ENCODE measurements at places on chromosomes 16 and 17.

DNA sequence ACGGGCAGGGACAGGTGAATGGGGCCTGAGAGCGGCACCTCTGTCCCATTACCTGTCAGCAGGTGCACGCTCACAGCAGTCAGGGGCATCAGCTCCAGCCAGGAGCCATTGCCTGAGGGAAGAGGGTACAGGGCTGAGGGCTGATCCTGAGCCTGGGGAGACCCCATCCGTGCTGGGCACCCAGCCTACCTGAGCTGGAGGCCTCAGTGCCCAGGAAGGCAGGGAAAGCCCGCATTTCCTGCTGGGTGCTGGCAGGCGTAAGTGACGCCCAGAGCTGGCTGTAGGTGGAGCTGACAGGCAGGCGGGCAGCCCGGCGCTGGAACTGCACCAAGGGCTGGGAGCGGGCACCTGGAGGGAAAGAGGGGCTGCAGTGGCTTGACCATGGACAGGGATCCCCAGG lies 7.4 kb downstream of the FAM171A2 start:
- no peak for DNase-seq

DNA sequence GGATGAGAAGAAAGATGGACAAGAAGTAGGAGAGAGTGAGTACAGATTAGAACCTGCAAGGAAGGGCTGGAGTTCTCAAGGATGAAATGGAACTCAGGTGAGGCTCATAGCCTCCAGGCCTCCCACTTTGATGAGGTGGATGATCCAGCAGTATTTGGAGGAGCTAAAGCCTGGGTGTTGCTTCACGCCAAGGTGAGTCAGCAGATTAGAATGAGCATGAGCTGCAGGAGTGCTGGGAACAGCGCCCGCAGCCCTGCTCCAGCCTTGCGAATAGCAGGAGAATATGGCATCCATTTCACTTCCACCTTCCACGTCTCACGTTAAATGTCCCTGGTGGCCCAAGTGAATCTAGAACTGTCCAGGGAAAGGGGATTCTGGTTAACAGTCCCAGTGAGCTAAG lies 94.4 kb upstream of the CPHXL start:
- DNase-seq, result no peak

DNA sequence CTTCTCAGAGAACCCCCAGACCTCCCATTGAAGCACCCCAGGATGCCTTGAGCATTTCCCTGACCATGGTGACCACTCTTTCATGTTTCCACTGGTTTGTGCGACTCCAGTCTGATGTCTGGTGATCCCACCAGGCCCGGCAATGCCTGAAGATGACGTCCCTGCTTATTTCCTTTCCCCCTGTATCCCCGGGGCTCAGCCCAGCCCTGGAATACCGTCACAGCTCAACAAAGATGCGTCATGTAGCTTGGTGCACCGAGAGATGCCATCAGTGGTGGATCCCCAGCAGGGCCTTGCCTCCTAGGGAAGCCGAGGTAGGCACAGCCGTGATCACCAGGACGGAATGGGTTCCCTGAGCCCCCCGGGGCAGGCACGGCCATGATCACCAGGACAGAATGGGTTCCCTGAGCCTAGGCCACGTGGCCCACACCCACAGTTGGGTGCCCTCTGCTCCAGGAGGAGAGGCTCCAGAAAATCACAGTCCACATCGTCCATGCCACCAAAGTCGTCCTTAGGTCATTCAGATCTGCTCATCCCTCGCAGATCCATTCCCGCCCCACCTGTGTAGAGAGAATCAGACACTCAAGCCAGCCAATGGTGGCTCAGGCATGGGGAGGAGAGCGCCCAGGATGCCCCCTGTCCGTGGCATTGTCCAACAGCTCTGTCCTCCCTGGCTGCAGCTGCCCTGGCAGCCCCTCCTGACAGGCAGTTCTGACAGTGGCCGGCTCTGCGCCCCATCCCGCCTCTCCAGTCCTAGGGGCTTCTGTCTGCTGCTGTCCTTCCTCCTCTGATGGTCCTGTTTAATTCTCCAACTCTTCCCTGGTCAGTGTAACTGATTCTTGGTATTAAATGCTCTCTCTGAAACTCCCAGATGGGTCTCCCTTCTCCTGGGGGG lies 261.1 kb downstream of the RBFOX3 start:
- DNase-seq, result no peak

GRCh38 chr17:65431116-65431515 lies 130.3 kb downstream of the AXIN2 start:
- DNase-seq, result no peak

DNA sequence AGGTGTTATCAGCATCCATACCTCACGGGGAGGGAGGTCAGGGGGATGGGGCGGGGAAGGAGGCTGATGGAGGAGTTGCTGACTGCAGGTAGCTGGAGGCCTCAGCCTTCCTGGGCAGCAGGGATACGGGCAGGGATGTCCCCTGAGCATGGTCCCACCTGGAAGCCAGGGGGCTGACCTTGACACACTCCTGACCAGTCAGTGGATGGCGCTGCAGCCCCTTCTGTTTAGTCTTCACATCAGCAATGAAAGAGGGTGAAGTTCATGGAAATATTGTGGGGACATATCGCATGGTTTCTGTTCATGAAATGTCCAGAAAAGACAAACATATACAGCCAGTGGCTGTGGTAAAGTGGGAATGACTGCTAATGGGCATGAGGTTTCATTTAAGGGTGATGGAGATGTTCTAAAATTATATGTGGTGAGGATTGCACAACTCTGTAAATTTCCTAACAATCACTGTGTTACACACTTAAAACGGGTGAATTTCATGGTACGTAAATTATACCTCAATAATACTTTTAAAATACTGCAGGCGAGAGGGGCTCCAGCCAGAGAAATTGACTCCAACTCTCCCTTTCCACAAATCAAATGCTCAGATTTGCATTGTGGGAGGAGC lies 489.6 kb downstream of the CDH13 start:
- DNase-seq, result no peak

GRCh38 chr17:31388770-31389656 lies 2.5 kb upstream of the RAB11FIP4 start:
- DNase-seq, result no peak

GRCh38 chr17:67482764-67483163 lies 105.7 kb downstream of the PITPNC1 start:
- DNase-seq, result no peak

DNA sequence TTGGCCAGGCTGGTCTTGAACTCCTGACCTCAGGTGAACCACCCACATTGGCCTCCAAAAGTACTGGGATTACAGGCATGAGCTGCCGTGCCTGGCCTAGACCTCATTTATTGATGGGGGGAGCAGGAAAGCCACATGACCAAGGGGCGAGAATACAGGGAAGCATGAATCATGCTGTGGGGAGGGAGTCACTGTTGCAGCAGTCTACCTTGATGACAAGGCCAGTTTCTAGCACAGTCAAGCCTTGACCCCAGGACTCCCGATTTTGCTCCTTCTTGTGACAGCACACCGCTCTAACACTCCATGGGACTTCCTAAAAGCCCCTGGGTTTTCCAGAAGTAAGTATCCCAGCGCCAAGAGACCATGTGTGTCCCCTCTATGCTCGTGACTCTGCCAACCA lies 42.9 kb upstream of the IRF8 start:
- DNase-seq, result no peak

- no peak for DNase-seq
These were observed 58.2 kb downstream of the TANC2 start for GRCh38 chr17:63024201-63024600.

GRCh38 chr16:88763502-88764053 lies 21.4 kb downstream of the PIEZO1 start:
- DNase-seq, result no peak

DNA sequence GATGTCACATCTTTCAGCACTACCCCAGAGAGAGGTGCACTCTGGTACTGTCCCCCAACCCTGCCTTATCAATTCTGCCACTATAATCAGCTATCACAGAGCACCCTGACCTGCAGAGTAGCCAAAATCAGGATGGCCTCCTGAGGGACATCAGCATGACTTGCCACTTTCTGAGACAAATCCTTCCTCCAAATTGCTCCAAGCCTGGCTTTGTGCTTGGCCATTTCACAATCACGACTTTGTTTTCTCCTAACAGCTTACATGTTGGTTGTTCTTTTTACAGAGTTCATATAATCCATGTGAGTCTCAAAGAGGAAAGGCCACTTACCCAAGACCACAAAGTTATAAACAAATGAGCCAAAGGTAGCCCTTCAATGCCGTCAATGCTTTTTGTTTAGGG lies 449.0 kb upstream of the CDH5 start:
- DNase-seq, result no peak

- no peak for DNase-seq
These were observed 41.8 kb downstream of the STAT3 start for GRCh38 chr17:42346481-42346880.

DNA sequence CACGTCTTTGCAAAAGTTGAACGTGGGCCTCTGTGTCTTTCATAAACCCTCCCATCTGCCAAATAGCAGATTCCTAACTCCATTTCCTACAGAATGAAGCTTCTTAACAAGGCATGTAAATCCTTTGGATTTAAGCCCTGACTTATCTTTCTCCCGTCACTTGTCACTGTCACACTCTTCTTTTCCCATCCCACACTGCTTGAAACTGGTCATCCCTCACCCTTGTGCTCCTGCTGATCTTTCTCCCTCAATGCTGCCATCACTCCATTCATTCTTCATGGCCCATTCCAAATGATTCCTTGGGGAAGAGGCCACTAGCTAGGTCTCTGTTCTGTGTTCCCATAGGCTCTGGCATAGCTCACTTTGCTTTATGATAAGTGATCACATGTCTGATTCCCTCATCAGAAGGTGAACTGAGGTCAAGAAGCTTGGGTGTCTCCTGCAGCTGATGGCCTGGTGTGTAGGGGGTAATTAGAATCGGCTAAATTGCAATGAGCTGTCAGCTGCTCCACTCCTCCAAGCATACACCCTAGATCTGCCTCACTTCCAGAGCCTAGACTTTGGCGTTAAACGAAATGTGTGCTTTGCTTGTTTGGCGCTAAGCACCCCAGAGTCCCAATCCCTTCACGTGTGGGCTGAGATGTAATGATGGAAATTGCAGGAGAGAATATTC lies 61.7 kb downstream of the PECAM1 start:
- no peak for DNase-seq

DNA sequence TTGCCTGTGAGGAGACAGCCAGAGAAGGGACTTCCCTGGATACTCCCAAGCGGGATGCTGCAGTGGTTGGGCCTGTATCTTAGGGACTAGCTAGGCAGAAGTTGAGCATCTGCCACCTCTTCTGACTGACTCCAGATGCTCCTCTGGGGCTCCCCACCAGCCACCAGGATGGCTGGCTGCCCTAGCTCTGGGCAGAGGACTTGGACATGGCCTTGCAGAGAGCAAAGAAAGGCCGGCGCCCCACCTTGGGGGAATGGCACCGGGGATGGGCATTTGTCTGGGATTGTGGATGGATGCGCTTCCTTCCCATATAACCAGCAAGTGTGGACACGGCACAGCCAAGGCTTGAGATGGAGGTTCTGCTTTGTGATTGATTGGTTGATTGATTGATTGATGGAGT lies 69.0 kb downstream of the OR1D5 start:
- no peak for DNase-seq

- DNase-seq, result no peak
These were observed 106.4 kb downstream of the PARN start for GRCh38 chr16:14523632-14524031.

- no peak for DNase-seq
These were observed 61.1 kb upstream of the CPHXL start for GRCh38 chr16:75787440-75787839.

GRCh38 chr16:14371778-14372431 lies 258.2 kb downstream of the PARN start:
- no peak for DNase-seq

- DNase-seq, result no peak
These were observed 96.3 kb downstream of the WWOX start for GRCh38 chr16:78195797-78196196.

GRCh38 chr16:73040136-73040535 lies 7.8 kb downstream of the ZFHX3 start:
- DNase-seq, result no peak

GRCh38 chr17:12536021-12536420 lies 129.7 kb upstream of the MYOCD start:
- no peak for DNase-seq

DNA sequence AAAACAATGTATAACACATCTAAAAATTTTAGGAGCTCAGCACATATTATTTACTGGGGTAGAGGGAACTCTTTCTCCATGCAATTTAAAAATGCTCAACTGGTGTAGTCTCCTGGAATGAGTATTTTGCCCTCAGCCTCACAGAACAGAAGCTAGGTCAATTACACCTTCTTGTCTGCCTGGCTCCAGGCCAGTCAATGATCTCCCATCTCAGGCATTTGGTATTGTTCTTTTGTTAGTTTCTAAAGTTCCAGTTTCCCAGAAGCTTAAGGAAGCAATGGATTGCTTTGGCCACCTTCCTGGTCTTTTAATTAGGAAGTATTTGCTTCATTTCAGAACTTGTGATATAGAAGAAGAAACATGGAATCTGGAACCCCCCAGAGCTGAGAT lies 360.3 kb upstream of the ASIC2 start:
- DNase-seq, result no peak

- DNase-seq, result no peak
These were observed 250.5 kb upstream of the C16orf82 start for GRCh38 chr16:26816266-26816665.

DNA sequence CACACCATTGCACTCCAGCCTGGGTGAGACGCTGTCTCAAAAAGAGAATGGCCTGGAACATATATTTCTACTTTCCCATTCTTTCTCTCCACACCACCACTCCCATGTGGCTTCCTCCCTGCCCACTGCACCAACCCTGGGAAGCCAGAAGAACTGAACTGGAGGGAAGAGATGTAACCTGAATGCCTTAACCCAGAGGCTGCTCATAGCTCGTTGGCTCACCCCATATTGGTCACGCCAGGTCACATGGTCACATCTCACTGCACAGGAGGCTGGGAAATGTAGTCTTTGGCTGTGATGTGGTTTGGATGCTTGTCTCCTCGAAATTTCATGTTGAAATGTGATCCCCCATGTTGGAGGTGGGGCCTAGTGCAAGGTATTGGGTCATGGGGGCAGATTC lies 5.9 kb upstream of the DNAH17 start:
- DNase-seq, result no peak

DNA sequence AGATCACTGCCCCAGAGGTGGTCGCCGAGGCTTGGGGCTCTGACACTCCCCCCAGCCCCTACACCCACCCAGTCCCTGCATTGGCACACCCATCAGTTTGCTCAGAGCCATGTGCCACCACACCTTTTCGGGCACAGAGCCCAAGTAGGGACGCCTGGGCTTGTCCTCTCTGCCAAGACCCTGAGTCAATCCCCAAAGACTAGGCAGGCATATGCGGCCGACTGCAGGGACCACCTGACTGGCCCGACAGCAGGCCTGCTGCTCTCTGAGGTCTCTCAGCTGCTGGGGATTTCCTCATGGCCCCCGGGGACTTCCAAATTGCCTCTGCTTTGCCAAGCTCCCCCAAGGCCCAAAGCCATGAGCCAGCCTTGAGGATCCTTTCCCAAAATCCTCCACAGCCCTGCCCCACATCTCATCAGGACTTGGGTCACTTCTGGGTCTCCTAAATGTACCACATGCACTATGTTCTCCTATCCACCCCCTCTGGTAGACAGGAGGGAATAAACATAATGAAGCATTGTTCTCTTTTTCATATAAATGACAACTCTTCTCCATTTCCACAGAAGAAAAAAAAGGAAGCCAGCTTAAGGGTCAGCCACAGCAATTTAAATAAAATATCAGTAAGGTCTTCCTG lies 30.6 kb downstream of the MYO18A start:
- no peak for DNase-seq

GRCh38 chr17:49210158-49211029 lies at the start of the genes ABI3 and GNGT2:
TSS of gene ABI3 (plus strand) at chr17:49210707. CDS start at chr17:49210725, 18 bp downstream.
TSS of gene GNGT2 (minus strand) at chr17:49210574. CDS start at chr17:49207422, 3,152 bp downstream.
- no peak for DNase-seq

GRCh38 chr17:38892083-38892482 lies 22.2 kb downstream of the LASP1 start:
- DNase-seq, result no peak

All from NCI-H2029 treated with DMSO at 0.1 percent for 48 hours (cell line).